ENCODE measurements at places on chromosomes 5 and 9.

GRCh38 chr5:115431116-115431515 lies 113.5 kb downstream of the FEM1C start:
- no peak for DNase-seq

DNA sequence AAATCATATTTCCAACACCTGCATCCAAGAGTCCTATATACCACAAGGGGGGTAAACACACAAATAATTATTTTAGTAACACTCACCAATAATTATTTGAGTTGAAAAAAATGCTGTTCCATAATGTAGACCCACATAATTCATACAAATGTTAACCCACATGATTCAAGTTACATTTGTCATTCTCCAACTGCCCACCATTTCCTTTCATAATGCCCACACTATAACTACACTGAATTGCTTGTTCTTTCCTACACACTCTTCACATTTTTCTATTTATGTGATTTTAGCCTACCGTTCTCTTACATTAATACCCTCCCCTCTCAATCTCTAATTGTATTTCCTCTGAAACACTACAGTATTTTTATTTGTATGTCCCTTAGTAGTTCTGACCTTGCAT lies 35.9 kb upstream of the HK3 start:
- DNase-seq, result no peak

DNA sequence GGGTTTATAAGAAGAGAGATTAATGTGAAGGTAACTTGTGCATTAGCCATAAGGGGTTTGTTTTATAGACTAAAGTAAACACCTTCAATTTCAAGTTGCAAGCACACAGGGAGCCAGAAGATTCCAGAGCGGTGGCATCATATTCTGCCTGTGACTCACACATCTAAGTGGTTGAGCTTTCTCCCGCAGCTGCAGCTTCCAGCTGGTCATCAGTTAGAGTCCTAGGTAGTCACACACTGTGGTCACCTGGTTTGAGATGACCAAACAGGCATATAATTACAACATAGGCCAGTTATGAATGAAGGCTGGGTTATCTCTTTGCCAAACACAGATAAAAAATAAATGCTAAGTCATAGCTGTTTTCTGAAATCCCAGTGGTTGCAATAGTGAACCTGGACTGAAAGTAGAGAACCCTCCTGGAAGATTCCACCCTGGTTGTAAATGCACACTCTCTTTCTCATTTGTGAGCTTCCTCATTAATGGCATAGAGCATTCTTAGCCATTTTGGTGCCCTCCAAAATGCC lies 171.3 kb downstream of the GDNF start:
- DNase-seq, result no peak

DNA sequence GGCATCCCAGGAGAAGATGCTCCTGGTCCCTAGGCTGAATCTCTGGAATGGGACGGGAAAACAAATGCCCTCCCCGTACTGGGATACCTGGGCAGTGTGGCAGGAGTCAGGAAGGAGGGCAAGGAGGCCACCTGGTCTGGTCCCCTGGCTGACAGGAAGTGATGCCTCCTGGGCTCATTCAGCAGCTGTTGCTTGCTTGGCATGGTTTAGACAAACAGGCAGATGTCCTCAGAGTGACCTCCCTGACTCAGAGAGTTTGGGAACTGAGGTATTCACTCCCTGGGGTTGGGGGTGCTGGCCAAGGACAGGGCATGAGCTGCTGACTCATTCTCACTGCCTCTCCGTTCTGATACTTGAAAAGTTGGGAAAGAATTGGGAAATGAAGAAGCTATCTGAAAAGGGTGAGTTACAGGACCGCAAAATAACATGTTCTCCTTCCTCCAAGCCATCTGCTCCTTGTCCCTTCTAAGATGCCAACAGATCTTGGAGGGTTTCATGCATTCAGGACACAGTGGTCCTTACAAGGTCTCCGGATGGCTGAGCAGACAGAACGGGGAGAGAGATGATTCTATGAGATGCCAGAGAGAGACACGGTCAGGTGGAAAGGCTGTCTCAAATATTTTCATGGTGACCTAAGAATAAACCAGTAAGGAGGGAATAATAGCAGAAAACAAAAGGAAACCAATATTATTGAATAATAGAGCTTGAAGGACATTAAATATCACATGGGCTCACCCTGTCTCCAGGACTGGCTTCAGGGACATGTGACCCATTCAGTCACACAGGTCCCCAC lies 534.5 kb downstream of the BNC2 start:
- no peak for DNase-seq

GRCh38 chr5:94782383-94782782 lies 163.9 kb downstream of the SLF1 start:
- DNase-seq, result no peak

Measured in GM18507 (cell line).